ENCODE measurements at places on chromosomes 5 and 9.

DNA sequence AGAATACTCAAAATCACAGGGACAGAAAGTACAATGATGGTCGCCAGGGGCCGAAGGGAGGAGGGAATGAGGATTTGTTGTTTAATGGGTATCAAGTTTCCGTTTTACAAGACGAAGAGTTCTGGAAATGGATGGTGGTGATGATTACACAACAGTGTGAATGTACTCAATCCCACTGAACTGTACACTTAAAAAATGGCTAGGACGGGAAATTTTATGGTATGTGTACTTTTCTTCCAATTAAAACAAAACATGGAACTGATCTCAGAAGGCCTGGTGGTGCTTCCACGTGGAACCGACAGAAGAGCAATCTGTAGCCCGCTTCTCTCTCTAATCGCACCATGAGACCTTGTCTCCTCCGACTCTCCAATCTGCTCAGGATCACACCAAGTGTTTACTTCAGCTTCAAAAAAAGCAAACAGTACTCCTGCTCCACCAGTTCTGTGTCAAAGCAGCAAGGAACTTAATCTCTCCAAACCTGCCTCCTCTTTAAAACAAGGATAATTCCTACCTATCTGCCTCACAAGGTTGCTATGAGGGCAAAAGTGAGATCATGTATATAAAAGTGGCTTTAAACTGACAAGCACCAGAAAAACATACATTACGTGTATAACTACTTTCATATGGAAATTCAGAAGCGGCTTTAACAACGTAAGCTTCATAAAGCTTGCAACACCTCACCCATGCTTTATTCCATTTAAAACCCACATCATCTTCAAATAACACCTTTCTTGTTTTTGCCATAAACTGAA lies 2.1 kb downstream of the ECPAS start:
- no peak for DNase-seq

GRCh38 chr5:52543594-52543993 lies 244.1 kb upstream of the ITGA1 start:
- no peak for DNase-seq

- no peak for DNase-seq
Observed at GRCh38 chr5:111574311-111574710, 62.0 kb upstream of the STARD4 start.

DNA sequence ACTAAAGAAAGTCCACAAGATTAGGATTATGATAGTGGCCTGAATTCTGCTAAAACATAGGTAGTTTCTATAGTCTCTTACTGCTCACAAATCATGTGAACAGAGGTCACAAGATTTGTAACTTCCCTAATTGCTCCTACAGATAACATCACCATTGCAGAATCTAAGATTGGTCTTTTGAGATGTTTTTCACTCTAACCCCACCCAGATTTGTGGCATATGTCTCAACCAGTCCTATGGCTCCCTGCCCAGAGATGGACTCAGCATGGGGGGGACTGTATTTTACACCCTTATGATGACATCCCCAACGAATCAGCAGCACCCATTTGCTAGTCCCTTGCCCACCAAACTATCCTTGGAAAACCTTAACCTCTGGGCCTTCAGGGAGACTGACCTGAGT lies 1046.2 kb downstream of the CDH12 start:
- DNase-seq = no peak

- DNase-seq = no peak
Observed at GRCh38 chr5:59685191-59685530, 208.4 kb downstream of the PDE4D start.

GRCh38 chr5:59285300-59286016 lies 608.1 kb downstream of the PDE4D start:
- no peak for DNase-seq

DNA sequence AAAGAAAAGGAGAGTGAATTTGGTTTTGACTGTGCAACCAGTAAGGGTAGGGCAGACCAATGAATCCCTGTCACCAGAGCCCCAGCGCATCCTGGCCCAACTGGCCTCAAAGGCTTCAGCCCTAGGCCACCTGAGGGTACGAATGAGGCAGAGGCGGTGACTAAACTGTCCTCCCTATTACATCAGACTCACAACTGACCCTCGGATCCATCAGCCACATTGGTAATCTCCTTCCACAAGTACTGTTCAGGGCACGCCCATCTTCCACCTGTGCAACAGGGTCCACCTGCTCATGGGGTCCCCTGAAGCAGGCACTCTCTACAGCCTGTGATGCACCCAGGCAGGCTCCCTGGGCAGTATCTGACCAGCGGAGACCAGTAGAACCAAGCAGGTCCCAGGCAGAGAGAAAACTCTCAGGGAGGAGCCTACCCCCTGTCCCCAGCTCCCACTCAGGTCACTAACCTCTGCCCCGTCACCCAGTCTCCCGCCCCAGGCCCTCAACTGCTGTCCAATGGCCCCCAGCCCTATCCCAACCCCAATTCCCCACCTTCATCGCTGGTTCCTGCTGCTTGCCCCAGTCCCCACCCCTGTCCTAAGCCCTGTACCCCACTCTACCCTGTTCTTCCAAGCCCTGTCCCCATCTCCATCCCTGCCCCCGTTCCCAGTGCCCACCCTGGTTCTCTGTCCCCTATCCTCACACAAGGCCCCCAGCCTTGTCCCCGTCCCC lies 904 bp downstream of the EDF1 start:
- no peak for DNase-seq

DNA sequence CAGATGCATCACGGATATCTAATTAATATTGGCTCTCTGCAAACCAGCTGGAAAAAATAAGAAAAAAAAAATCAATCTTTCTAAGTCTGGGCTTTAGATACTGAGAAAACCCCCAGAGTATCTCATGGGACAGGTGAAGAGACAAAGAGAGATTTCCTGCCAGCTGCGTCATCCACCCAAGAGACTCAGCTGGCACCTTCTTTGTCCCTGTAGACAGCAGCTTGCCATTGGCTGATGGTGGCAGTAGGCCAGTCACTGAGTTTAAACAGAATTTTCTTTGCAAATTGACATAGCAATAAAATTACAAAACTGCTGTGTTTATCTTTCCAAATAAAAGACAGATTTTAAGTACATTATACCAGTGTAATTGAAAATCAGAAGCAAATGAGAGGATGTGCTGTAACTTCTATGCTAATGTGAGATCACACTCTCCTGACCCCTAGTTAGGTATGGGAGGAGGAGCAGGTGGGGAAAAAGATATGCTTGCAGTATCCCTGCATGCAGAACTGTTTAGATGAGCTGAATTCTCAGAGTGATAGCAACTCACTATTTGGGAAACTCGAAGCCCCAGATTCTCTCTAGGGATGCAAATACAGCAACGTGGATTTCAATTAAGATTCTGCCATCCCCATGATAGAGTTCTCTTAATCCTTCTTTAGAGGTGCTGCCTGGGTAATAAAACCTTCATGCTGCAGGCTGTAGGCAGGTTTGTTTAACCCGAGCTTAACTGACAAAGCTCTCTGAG lies 72.2 kb downstream of the NMUR2 start:
- no peak for DNase-seq

GRCh38 chr5:154861946-154862345 lies 3.5 kb downstream of the CNOT8 start:
- no peak for DNase-seq

DNA sequence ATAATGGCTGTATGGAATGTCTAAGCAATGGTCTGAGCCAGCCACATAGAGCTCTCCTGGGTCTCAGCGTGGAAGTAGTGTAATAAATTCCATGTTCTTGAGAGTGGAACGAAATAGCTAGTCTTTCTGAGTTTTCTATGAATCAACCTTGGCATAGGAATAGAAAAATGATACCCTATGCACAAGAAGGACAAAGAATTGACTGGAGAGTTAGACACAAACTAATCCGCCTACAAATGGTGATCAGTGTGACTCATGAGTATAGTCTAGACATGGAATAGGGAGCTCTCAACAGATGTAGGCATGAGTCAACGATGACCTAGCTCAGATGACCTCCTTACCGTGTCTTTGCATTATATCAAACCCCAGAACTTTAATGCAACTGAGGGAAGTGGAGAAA lies 256.8 kb upstream of the GRIN3A start:
- peak; percentile 27 for DNase-seq

GRCh38 chr5:24643156-24643555 lies 1.6 kb downstream of the CDH10 start:
- DNase-seq = no peak

DNA sequence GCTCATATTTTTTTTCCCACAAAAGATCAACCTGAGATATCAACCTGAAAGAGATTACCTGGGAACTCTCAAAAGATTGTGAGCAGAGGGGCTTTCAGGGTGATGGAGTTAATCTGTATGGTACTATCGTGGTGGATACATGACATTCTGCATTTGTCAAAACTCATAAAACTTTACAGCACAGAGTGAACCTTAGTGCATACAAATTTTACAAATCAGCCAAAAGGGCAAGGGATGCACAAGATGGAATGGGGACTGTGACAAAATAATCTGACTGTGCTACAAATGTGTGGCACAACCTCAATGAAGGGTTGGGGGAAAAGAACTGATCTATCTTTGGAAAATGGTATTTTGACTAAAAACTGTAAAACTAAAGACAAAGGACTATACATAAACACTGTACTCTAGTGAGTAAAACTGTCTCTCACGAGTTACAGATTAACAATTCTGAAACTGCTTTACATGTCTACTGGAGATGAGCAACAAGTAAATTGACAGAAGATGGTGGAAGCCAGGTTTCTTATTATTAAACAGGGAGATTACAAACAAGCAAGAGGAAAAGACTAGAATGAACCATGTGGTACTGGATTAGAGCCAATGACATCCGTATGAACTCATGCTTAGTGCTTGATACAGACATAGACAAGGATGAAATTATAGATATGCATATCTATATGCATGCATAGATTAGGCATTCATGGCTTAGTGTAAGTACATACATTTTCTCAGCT lies 24.8 kb upstream of the RLN1 start:
- DNase-seq = no peak

DNA sequence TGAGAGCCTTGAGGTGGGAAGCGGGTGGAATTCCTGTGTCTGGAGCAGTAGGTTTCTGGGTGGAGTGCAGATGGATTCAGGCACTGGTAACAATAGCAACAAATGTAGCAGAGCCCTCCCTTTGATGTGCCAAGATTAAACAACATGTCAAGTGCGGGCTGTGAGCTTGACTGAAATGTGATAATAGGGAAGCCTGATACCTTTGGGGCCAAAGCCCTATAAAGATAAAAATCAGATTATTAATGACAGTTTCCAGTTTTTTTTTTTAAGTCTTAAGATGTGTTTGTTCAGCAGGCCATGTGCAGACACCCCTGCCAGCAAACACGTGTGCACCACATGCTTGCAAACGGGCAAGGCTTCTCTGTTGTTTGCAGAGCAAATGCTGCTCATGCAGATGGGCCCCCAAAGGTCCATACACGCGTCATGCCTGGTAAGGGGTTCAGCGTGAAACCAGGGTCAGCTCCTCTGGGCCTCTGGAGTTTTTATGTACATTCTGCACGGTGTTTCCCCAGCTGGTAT lies 193.2 kb downstream of the GADD45G start:
- DNase-seq = no peak

DNA sequence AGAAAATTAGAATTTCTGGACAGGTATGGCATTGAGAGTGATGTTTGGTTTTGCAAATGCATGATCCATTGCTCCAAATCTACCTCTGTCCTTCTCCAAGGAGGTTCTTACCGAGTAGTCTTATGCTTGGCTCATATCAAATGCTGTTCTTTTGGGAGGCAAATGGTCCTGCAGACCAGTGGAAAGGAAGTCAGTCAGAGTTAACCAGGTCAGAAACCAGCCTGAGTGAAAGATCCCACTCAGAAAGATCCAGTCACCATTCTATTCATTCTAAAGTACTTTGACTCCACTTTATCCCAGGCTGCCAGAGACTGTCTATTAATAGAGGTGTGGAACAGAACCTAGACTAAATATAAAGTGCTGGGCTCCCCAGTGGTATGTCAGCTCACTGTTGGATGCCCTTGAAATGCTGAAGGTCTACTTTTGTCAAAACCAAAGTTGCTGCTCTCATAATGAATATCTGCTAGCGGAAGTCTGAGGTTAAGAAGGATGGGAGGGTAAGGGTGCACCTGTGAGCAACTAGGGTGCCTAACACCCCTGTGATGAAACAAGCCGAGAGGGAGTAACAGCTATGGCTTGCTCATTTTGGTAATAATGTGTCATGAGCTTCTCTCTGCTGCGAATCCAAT lies 302.2 kb downstream of the ZNF608 start:
- DNase-seq = no peak

GRCh38 chr9:68861436-68861835 lies 152.5 kb downstream of the PRKACG start:
- DNase-seq = no peak

DNA sequence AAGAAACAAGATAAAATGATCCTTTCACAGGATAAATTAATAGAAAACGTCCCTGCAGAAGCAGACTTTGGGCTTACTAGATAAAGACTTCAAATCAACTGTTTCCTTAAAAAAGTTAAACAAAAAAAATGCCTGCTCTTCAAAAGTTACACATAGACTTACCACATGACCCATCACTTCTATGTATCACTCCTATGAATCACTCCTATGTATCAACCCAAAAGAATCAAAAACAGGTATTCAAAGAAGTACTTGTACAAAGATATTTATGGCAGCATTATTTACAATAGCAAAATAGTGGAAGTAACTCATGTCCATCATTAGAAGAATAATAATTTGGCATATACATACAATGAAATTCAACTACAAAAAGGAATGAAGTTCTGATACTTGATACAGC lies 56.3 kb upstream of the PRDM9 start:
- no peak for DNase-seq

DNA sequence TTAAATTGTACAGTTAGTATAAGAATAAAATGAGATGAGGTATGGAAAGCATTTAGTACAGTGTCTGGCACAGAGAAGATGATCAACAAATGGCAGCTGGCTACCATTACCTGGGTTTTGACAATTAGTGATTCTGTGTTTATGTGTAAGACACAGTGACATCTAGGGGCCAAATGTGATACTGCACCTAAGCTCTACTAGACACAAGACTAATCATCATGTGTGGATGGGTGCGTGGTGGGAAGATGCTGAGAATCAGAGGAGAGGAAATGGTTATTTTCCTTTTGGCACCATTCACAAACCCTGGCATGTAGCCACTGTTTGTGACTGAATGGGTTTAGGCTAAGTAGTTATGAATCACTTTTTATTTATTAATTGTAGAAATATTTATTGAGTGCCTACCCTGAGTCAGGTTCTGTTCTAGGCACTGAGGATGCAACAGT lies 109.8 kb upstream of the TBC1D2 start:
- DNase-seq = no peak

DNA sequence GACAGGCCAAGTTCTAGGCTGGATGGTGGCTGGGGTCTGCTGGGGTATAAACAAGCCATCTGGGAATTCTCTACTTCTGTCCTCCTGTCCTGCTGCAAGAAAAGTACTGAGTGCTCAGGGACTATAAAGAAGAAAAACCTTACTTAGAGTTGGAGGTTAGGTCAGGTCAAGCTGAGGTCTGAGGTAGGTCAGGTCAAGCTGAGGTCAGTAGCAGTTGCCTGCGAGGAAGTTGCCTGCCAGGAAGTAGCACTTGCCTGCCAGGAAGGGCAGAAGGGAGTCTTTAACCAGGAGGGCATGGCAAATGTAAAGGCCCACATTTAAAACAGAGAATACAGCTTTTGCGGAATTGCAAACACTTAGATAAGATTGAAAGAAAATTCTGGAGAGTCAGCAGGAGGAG lies 51.3 kb upstream of the PRLR start:
- DNase-seq = no peak

- DNase-seq = no peak
Observed at GRCh38 chr9:87713278-87713987, 12.5 kb upstream of the CTSL start.

GRCh38 chr9:81497091-81497490 lies 192.3 kb downstream of the TLE1 start:
- DNase-seq = no peak

GRCh38 chr5:40914835-40915234 lies 5.5 kb downstream of the C7 start:
- DNase-seq = no peak

All from NCI-H446 (cell line).